ENCODE measurements at places on chromosomes 5 and 9.

DNA sequence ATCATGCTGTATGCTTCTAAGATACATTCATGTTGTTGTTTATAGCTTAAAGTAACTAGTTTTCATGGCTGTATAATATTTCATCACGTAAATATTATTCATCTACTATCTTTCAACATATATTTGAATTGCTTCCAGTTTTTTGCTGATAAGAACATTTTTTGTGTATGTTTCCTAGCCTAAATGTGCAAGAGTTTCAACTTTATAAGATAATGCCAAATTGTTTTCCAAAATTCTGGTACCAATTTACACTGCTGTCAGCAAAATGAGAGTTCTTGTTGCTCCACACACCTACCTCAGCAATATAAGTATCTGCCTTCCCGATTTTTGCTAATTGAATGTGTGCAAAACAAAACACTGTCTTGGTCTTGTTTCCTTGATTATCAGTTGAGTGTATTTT is 178.3 kb downstream of the CRB2 start:
- no peak for DNase-seq

DNA sequence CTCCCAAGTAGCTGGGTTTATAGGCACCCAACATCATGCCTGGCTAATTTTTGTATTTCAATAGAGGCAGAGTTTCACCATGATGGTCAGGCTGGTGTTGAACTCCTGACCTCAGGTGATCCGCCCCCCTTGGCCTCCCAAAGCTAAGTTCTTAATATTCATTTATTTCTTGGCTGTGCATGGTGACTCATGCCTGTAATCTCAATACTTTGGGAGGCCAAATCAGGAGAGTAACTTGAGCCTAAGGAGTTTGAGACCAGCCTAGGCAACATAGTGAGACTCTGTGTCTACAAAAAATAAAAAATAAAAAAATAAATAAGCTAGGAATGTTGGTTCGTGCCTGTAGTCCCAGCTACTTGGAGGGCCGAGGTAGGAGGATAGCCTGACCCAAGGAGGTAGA is 587.1 kb upstream of the FTMT start:
- no peak for DNase-seq

DNA sequence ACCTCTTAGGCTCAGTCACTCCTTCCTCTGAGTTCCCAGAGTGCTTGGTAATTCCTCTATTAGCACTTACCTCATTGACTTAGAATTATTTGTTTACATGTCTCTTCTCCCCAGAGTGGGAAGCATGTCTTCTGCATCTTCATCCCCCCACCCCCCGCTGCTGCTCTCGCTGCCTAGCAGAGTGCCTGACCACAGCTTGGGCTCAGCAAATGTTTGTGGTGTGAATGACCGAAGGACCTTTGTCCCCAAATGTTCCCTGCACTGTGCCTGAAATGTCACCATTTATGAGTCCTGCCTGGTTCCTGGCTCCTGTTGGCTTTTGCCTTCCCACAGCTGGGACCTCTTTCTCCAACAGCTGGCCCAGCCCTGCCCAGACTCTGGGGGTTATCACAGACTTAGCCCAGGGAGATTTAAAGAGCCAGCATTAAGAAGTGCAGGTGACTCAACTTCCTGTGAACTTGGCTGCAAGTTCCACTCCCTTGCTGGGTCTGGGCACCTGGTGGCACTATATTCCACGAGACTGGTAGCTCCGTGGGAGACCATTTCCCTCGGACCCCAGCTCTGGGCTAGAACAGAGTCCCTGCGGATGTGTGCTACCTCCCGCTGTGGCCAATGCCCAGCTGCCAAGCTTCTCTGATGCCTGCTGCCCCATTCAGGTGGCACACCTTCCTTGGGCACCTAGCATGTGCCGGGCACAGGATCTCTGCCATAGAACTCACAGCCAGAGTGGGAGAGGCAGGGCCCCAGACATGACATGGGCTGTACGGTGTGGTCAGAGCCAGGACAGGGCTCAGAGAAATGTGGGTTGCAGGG is 1.8 kb upstream of the HMCN2 start:
- no peak for DNase-seq

GRCh38 chr5:149930749-149931574 is 13.6 kb downstream of the PDE6A start:
- no peak for DNase-seq

DNA sequence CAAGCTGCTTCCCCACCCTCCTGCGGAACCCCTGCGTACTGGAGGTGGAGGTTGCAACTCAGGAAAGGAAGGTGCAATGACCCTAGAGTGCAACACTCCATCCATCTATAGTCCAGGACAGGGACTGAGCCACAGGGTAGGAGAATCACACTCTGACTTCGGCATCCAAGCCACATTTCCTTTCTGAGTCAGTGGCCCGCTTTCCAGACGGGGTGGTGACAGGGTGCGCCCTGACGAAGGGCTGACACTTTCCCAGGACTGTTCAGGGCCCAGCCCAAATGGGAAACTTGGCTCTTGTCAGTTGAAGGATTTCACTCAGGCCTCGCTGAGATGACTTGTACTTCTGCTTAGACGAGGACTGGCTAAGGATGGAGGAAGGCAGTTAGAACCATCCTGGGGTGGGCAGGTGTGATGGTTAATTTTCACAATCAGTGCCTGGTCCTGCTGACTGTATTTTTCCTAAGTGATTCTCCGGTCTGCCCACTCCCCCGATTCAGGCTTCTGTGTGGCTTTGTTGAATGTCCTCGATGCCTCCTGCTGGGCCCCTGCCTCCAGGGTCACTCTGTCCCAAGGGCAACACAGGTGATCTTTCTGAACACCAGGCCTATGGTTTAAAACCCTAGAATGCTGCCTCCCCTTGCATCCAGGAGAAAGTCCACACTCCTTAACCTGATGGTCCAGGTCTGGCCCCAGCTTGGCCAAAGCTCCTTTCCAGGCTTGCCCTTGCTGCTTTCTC is 228.1 kb downstream of the FSTL4 start:
- no peak for DNase-seq
